ENCODE measurements at places on chromosomes 11 and 22. TPM values are rescaled to one million over a fixed set of nuclear protein-coding genes. Genes with fewer than 3 reads are reported as not detected.

- DNase-seq: no peak
Measured at GRCh38 chr22:38793317-38793716, 626 bp downstream of the DNAL4 start.

OR2AG2 gene
- 0.14 TPM for total RNA-seq

VPREB1 gene
- not detected for total RNA-seq

USH1C gene
- total RNA-seq: 229 TPM
